Neural progenitor cell (in vitro differentiated cells): ENCODE measurements at places on chromosomes 2 and 18. TPM values are rescaled to one million over a fixed set of nuclear protein-coding genes. Genes with fewer than 3 reads are reported as not detected.

- no peak for DNase-seq
These were observed 141.6 kb upstream of the RIOK3 start for GRCh38 chr18:23311351-23312121.

- DNase-seq = no peak
These were observed 184.5 kb downstream of the TCF4 start for GRCh38 chr18:55403421-55403949.

The GAREM2 gene
- total RNA-seq = 15.1 and 20.0 TPM in 2 replicates

DNA sequence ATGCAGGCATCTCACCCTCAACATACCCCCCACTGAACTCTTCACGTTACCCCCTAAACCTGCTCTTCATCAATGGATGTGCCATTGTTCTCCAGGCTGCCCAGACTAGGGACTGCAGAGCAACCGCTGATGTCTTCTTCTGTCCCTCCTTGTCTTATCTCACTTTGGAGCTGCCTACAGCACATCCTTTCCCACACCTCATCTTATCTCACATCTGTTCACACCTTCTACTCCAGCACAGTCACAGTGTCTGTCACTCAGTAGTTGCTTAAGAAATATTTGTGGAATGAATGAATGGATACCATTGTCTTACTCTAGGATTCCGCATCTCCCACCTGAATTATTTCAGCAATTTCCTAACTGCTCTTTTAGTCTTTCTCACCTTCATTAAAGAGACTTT, 144.5 kb downstream of the ANTXR1 start:
- no peak for DNase-seq

The HAAO gene
- total RNA-seq = 0.77 and 2.8 TPM in 2 replicates

- DNase-seq = no peak
These were observed 4.6 kb downstream of the DSC2 start for GRCh38 chr18:31097666-31098065.

DNA sequence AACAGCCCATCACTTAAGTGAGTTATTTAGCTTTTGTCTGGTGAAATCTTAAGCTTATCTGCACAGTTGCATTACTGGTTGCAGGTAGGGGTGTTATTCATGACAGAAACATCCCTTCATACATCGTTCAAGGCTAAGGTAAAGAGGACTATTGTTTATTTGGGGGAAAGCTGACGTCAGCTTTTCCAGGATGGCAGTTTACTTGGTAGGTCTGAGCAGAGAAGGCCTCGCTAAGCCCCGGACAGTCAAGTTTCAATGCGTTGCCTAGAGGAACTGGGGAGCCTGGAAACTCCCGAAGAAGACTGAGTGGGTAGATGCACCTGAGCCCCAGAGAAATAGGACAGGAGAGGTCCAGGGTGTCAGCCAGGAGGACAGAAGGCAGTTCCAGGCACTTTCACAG, 2.2 kb downstream of the RNU4ATAC start:
- peak; percentile 40 for DNase-seq
